ENCODE measurements at places on chromosomes 5 and 9.

DNA sequence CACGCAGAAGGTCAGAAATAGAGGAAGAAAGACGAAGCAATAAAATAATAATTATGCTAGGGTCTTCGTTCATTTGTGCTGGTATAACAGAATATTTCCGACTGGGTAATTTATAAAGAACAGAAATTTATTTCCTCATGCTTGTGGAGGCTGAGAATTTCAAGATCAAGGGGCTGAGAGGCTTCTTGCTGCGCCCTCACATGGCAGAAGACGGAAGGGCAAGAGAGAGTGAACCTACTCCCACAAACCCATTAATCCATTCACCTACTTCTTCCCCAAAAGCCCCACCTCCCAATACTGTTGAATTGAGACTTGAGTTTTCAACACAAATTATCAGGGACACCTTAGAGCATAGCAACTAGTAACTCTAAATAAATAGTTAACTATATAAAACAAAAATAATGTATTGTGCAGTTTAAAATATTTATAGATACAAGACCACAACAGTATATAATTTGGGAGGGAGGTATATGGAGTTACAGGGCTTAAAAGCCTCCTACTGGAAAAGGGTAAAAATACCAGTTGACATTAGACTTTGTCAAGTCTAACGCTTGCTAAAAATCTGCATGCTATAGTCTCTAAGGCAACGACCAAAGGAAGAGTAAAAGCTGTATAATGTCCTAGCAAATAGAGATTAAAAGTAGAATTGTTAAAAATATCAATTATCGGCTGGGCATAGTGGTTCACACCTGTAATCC is 40.3 kb upstream of the NAA35 start:
- no peak for DNase-seq

GRCh38 chr5:111741278-111741677 is 15.7 kb downstream of the NREP start:
- no peak for DNase-seq

DNA sequence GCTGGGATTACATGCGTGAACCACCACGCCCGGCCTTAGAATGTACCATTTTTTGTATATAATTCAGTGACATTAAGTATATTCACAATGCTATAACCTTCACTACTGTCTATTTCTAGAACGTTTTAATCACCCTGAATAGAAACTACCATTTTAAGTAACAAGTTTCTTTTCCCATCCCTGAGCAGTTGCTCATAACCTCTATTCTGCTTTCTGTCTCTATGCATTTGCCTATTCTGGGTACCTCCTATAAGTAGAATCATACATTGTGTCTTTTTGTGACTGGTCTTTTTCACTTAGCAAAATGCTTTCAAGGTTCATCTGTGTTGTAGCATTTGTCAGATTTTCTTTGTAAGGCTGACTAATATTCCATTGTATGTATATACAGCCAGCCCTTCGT is 39.9 kb downstream of the DDX46 start:
- no peak for DNase-seq

DNA sequence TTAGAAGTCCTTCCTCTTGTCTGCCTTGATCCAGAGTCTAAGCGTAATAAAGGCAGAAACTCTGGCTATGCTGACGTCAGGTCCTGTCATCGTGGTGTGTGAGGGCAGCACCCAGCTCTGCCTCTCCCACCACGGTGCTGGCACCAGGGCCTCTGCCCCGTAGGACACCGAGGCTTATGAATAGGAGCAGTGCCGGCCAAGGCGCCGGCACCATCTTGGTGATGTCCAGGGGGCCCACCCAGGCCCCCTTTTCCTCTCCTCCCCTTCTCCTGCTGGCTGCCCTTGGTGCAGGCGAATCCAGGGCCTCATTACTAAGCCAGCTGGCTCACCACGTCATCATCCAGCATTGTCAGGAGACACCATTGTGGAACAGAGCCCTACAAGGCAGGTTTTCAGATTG is 252.3 kb downstream of the FANCC start:
- no peak for DNase-seq

DNA sequence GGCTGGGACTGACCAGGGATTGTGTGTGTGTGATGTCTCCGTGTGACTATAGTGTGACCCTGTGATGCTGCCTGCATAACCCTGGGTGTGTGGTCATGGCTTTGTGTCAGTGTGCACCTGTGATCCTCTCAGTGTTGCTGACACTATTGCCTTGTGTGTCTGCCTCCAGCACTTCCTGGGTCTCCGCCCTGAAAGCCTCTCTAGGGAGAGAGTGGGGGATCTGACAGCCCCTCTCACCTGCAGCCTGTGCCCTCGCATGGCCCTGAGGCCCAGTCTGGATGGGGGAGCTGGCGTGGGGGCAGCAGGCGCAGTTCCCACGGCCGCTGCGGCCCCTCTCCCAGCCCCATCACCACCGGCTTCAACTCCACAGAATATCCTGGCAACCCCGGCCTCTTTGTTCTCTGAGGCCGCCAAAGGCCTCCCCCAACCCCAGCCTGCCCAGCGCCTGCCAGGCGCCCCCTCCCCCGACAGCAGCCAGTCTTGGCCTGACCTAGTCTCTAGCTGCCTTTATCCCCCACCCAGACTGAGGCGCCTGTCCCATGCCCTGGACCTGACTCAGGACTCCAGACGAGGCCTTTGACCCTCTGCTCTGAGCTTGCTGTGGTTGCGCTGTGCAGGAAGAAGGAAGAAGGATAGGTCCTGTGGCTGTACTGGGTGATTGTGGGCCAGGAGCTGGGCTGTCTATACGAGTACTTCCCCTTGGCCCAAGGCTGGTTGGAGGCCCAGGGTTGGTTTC is 38.7 kb downstream of the CXXC5 start:
- DNase-seq, result no peak

GRCh38 chr9:96619124-96619465 is 548 bp downstream of the CDC14B start:
- DNase-seq, result no peak

DNA sequence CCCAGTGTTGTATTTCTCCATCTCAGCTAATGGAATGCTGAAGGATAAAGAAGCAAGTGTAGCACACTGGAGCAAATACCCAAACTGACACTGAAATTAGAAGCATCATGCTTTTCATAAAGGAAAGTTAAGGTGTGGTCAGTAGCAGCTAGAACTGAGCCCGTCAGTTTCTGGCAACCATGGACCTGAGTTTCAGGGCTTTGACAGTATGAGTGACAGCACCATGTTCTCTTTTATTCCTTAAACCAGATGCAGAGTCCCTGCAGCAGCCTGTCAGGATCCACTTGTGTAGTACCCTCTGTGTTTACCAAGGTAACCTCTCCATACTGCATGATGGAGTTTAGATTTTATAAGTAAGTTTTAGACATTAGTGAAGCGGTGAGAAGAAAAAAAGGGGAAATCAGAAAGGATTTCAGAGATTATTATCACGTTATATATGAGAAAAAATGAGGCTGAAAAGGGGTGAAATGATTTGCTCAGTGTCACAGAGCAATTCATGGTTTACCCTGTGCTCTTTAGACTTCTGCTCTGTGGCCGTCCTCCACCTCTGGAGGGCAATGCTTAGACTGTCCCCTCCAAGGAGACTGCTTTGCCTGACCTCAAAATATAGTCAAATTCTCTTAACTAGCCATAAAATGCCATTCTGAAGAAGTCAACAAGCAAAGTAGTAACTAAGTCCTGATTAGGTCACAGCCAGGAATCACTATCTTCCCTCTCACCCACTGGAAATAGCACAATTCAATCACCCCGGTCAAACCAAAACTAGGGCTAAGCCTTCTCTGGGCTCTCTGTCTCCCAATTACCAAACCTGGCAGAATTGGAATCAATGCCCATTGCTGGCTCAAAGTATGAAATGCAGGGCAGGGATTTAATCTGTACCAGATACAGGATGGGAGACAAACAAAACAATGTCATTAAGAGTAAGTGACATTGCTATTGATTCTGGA is 10.5 kb upstream of the MYOT start:
- no peak for DNase-seq

- DNase-seq, result no peak
Measured at GRCh38 chr5:116632890-116633289, 58.3 kb upstream of the SEMA6A start.

DNA sequence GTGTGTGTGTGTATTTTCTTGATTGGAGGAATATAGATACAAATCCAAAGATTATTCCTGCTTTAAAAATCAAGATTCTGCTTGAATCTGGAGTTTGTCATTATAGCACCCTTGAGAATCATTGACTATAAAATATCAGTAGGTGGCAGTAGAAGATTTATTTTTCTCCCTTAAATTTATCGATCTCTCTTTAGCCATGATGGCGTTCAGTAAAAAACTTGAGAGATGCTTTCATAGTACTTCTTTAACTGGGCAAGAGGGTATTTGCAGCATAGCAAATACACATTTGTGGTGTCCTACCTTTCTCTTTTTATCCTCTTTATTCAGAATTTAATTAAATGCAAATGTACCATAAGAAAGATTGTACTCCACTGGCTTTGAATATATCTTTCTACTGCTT is 307.7 kb downstream of the ADGRV1 start:
- no peak for DNase-seq

DNA sequence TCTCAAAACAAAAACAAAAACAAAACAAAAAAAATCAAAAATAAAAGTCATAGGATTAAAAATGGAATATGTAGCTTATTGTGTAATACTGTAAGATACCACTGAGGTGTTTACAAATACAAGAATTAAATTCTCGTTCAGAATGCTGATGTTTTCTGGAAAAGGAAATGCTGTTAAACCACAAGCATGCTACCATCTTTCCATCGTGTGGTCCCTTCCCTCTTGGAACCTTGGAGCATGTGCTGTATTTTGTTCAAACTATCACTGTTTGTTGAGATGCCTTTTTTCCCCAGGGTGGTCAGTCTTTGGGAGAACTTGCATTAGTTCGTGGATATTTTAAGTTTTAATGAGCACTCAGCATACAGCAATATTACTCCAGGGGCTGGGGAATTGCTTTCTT is 39.7 kb downstream of the SUB1 start:
- DNase-seq, result no peak

GRCh38 chr5:161034451-161034850 is 182.4 kb upstream of the ATP10B start:
- DNase-seq, result no peak

- no peak for DNase-seq
Measured at GRCh38 chr9:76373173-76373783, 20.9 kb downstream of the RFK start.

DNA sequence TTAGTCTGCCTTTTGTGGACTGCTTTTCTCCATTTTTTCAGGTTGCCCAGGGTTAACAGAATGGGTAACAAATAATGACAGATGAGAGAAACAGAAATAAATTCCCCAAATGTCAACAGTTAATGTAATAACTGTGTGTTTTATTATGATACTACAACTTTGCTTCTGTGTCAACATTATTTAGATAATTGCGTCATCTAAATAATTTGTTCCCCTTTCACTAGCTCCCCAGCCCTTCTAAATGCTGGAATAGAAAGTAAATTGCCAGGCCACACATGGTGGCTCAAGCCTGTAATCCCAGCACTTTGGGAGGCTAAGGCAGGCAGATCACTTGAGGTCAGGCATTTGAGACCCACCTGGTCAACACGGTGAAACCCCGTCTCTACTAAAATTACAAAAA is 53.5 kb downstream of the RNF38 start:
- DNase-seq, result no peak

DNA sequence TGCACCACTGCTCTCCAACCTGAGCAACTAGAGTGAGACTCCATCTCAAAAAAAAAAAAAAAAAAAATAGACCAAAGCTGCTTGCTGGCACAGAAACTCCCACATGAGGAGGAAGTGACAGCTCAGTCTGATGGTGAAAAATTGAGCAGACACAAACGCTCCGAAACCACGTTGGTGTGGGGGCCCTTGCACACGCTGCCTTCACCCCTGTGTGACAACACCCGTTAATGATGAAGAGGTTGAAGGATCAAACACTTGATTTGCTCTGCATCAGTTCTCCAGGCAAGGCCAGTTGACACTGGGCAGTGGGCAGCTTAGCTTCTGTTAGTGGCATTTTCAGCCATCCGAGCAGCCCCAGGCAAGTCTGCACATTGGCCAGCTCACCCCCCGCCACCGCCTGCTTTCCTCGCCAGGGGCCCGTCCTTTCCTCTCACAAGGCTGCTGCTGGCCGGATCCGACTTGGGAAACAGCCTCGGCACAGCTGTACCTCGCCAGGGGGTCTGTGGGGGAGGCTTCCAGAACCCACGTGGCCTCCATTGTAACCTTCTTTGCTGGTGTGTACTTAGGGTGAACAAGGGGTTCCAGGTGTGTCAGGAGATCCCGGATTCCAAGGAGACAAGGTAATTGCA is 79.8 kb downstream of the COL27A1 start:
- no peak for DNase-seq

GRCh38 chr5:98763001-98763630 is 10.3 kb upstream of the RGMB start:
- DNase-seq, result no peak

DNA sequence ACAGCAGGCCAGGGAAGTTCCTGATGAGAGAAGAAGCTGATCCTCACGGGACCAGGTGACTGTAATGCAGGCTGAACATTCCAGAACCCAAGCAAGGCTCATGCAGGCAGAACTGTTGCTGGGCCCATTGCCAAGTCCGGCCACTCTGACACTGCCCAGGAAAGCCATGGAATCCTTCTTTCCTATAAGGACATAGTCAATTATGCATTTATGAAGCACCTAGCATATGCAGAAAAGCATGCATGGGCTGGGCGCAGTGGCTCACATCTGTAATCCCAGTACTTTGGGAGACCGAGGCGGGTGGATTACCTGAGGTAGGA is 83.7 kb upstream of the SLC1A3 start:
- DNase-seq, result no peak

GRCh38 chr9:136668983-136669790 is 6.5 kb downstream of the EGFL7 start:
- DNase-seq, result no peak

- DNase-seq, result no peak
Measured at GRCh38 chr5:75610201-75610600, 1.1 kb upstream of the ANKDD1B start.

DNA sequence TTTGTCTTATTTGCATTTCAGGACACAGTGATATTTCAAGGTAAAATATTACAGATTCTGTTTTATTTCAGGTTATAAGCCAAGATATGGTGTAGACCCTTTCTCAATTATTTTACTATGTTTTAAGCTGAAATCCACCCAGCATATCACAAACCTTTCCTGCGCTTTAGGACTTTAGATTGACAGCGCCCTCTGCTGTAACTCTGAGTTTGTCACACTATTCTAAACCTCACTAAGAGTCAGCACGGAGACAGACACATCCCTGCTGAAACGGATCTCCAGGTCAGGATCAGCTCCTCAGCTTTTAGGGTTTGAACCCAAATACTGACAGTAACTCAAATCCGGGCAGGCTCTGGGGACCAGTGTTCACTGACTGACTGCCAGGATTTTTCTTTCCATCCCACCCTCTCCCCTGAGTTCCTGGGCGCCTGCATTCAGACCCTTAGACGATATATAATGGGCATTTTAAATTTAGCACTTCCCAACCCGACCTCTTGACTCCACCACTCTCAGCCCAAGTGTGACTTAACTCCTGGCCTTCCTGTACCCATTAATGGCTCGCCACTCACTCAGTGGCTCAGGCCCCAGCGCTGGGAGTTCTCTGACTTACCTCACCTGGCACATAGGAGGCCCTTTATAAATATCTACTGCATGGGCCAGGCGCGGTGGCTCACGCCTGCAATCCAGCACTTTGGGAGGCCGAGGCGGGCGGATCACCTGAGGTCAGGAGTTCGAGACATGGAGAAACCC is 33.5 kb downstream of the TLX3 start:
- DNase-seq, result no peak

- no peak for DNase-seq
Measured at GRCh38 chr9:70959366-70959765, 162.1 kb downstream of the TRPM3 start.

All from activated T-helper 1 cell treated with Interleukin-2 at 50 U/mL for 16 hours (primary cell).